ENCODE measurements at places on chromosomes 2 and 18.

DNA sequence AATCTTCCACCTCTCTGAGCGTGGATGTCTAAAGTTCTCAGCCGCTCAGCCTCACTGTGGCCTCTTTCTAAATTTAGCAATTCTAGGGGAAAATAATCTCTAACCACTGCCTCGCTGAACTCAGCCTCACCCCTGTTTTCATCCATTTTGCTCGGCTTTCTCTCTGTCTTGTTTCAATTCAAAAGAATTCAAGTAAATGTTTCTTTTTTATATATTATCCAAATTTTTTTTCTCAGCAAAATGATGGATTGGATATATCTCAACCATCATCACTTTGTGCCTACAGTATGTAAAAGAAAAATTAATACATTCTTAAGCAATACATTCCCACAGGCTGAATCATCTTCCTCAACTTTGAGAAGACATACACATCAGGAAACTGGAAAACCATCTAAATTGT, 24.0 kb upstream of the GALNT5 start:
- DNase-seq: no peak

DNA sequence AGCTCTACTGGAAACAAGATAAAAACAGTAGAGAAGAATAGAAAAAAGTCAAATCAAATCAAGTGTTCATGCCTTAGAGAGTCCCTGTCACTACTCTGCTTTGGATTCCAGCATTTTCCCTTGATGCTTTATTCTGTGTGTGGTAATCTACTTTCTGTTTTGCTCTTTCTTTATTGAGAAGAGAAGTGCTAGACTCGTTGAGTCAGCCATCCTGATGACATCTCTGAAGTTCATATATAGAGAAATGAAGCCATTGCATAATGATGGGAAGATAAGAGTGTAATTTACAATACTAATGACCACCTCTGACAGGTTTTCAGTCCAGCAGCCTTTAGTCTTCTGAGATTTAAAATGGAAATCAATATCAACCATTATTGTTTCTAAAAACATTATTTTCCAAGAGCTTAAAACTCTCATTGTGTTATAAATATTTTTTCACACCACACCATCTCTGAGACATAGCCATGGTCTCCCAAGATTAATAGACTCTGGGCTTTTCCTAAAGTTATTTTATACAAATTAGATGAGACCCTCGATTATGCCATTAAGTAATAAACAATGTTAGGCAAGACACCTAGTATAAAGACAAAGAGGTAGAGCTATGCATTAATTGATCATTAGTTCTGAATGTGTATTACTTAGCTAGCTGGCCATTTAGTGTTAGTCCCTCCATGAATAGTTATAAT, 679.0 kb upstream of the ACVR2A start:
- no peak for DNase-seq

DNA sequence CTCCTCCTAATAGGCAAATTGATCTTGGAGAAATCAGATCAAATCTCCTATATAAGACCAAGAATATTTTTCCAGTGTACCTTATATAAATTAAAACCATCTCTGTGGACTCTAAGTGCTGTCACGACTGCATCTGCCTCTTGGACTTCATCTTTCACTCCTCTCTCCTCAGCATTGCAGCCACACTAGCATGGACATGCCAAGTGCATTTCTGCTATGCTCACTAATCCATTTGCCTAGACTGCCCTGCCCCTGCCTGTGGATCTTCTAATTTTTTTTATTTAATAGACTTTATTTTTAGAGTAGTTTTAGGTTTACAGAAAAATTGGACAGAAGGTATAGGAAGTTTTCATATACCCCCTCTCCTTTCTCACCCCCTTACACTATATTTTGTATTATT, 146.7 kb upstream of the VWC2L start:
- DNase-seq: no peak

DNA sequence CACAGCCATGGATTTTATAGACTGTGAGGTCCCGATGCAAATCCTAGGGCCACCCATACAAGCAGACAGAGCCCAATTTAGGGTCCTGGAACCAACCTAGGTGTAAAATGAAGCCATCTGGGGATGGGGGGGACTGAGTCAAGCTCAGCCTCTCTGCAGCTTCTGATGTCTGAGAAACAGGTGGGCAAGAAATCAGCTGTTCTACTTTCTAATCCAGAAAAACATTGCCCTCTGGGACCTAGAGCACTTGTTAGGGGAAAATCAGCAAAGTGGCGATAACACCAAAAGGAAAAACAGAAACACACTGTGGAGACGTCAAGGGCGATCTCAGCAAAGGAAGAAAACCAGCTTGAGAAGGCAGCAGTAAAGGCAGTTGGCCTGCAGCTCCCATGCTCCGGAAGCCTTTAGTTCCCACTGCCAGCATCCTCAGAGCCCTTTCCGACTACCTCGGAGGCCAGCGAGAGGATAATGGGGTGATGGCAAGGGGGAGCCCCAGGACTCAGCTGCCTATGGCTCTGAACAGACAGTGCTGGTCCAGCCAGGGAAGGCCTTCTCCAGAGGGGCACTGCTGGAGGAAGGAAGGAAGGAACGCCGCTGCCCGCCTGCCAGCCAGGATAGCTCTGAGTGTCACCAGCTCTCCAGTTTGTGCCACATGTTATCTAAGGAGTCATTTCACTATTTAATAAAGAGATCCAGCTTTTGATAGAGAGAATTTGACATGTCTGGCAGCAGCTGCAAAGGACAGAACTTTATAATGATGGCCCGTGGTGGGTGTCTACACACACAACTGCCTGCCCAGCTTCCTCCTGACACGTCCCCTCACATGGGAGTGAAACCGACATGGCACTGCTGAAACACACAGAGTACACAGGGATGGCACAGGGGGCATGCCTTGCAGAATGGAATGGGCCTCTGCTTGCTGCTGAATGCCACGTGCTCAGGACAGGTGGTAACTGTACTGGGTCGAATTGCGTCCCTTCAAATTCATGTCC, 37.7 kb downstream of the HS1BP3 start:
- no peak for DNase-seq

- DNase-seq: no peak
Observed at GRCh38 chr2:9002637-9003365, 683 bp downstream of the MBOAT2 start.

GRCh38 chr2:60796573-60797509, 40.8 kb downstream of the PAPOLG start:
- DNase-seq: no peak

DNA sequence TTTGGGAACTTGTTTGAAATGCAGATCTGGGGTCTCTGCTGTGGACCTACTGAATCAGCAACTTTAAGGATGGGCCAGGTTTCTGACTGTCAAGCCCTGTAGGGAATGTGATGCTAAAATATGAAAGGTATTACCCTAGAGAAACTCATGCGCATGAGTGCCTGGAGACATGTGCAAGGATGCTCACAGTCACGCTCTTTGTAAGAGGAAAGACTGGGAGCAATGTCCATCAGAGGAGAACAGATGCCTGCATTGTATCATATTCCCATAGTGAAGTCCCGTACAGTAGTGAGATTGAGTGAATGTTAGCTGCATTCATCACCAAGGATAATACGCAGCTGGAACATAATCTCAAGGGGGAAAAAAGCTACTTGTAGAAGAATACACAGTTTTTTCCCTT, 14.1 kb downstream of the ZNF407 start:
- DNase-seq: no peak

DNA sequence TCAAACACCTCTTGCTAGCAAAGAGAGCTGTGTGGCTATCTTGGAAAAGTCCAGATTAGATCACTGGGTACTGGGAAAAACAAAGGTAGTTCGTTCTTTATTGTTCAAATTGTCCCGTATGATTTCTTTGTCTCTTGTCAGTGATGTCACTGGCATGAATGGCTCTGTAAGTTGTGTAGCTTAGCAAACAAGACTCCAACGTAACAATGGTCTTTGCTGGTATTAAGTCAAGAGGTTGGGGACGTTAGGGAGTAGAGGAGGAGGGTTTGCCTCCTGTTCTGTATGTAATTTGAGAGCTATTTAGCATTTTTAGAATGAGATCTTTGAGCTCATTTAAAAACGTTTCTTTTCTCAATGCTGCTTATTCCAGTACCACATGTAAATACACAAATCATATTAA, 216.5 kb upstream of the SP5 start:
- DNase-seq: no peak

DNA sequence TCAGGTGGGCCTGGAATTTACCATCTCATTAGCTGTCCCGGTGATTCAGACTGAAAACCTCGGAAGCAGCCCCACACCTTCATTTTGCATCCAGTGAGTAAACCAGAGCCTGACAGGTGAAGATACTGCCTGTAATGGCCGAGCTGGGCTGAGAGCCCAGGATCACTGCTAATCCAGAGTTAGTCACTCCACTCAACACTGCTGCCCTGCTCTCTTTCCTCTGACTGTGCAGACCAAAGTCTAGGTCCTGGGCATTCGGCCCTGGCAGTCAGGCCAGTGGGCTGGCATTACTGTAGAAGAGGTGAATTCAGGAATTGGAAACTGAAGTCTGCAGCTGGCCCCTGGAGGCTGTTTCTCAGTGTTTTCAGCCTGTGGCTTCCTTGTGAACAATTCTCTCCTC, 44.3 kb downstream of the TMEM17 start:
- no peak for DNase-seq

DNA sequence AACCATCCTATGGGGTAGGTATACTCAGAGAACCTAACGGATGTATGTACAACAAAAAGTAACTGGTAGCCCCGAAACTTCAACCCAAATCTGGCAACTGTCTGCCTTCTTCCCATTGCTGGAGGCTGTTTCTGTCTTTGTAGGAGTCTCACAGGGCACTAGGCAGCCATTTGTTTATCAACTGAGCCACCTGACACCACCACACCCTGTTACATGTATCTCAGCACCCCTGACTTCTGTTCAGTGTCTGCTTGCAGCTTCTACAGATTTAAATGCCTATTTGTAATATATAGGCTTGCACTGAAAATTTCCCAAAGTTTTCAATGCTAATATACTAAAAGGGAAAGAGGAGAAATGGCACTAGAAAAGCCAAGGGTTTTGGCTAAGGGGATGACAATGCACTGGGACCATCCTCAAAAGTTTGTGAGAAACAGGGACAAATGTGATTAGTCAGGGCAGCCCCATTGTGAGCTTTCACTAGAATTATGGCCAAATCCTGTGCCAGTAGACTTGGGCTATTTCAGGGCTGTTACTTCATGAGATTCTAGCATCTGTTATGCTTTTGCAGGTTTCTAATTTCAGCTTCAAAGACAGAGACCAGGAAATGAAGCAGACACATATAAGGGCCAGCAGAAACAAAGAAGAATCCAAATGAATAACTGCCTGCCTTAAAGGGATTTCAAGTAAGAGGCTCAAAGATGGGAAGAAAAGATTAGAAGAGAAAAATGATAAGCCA, 103.3 kb downstream of the MYO5B start:
- DNase-seq: no peak

DNA sequence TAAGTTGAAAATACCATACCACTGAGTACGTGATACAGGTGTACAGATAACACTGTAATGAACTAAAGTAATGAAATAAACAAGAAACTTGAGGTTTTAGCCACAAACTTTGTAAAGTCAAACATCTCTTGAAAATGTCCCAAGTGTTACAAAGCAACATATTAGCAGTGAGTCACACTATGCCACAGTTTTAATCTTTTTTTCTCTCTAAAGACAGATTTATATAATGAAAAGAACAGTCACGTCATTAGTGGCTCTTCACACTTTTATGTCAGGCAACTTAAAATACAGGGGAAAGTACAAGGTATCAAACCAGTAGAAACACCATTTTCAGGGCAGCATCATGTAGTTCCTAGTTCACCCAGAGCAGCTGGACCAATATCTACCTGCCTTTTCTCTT, 42.1 kb downstream of the RAPH1 start:
- no peak for DNase-seq

DNA sequence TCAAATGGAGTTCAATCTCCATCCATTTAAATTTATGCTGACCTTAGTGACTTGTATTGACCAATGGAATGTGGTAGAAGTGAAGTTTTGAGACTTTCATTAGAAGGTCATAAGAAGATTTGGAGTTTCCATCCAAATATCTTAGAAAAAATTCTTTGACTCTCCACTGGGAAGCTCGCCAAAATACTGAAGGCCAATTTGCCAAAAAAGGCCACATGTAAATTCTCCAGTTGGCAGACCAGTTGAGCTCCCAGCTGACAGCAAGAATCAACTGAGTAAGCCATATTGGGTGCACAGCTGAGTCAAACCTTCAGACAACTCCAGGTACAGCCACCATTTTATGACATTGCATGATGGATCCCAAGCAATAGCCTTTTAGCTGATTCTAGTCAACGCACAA, 228.3 kb upstream of the SETBP1 start:
- no peak for DNase-seq

DNA sequence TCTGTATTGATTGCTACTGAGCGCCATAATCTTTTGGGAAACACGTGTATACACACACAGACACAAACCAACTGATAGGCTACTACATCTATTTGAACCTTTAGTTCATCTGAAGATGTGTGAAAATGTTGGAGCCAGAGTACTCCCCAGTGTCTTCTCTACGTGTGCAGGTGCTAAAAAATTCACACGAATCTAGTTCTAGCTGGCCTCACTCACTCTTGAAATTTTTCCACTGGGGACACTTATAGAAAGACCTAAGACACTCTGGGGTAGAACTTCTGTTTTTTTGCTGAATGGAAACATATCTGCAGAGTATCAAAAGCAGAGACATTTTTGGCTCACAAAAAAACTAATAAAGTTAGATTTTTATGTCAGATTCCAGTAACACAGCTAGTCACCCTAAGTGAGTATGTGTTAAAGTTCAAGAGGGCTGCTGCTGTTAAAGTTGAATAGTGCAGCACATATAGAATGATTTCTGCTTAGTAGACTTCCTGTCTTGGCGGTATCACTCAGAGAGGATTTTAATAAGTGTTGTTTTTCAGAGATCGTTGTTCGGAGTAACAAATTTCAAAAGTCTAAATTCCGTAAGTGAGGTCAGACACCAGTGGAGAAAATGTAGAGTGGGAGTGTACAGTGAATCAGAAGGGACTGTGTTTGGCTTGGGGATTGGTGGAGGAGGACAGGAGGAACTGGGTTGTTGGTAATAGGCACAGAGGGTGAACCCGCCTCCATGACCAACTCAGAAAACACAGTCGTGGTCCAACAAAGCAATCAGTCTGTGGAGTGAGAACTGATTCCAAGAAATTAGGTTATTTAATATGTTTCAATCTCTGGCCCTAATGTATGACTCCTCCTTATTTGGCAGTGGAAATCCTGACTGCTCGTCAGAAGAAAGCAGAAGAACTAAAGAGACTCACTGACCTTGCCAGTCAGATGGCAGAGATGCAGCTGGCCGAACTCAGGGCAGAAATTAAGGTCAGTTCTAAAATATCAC, 43.1 kb downstream of the KCTD18 start:
- no peak for DNase-seq

DNA sequence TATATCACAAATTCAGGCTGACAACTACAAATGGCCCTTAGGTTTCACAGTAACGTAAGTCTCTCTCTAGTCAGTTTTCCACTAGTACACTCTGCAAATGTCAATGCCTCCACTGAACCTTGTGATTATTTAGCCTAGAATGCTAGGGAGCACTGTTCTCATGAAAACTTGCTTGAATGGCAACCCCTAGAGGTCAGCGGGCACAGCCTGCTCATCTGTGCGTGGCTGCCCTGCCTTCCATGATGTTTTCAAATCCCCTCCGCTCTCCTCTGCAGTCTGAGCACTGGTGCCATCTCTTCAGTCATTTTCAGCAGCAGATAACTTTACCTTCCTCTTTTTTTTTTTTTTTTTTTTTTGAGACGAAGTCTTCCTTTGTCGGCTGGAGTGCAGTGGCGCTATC, 84.1 kb upstream of the GULP1 start:
- no peak for DNase-seq

- DNase-seq: no peak
Observed at GRCh38 chr2:109062145-109062858, 66.7 kb upstream of the SH3RF3 start.

Measured in stimulated activated CD4-positive, alpha-beta T cell treated with anti-CD3 and anti-CD28 coated beads, Interleukin-12 subunit alpha, Interleukin-12 subunit beta, amount 100 ng/mL, for 48 hours (primary cell).